CD4-positive, alpha-beta memory T cell (primary cell): ENCODE measurements at places on chromosomes 11 and 22. TPM values are rescaled to one million over a fixed set of nuclear protein-coding genes. Genes with fewer than 3 reads are reported as not detected.
A peak's percentile ranks its signal among the peaks of the same experiment; 100 is the strongest.

TNNT3 gene
- total RNA-seq, result 9.3 TPM

TSSK2 gene
- not detected for total RNA-seq

CRYBB2 gene
- not detected for total RNA-seq

FAM111B gene
- total RNA-seq, result 0.53 TPM

ARHGAP20 gene
- total RNA-seq, result 0.17 TPM

INS gene
- not detected for total RNA-seq

PLEKHB1 gene
- 63.2 TPM for total RNA-seq

VPREB1 gene
- not detected for total RNA-seq

IGSF22 gene
- 8.0 TPM for total RNA-seq

SCGB2A2 gene
- total RNA-seq, result not detected

AGBL2 gene
- total RNA-seq, result 7.8 TPM

CHORDC1 gene
- 70.2 TPM for total RNA-seq

DNA sequence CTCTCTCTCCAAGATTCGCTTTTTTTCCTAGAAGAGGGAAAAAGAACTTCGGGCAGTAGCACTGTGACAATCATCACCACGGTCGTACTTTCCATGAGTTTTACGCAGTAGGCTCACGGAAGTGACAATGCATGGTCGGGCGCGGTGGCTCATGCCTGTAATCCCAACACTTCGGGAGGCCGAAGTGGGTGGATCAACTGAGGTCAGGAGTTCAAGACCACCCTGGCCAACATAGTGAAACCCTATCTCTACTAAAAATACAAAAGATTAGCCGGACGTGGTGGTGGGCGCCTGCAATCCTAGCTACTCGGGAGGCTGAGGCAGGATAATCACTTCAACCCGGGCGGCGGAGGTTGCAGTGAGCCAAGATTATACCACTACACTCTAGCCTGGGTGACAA lies 23.4 kb downstream of the GRAP2 start:
- DNase-seq, result no peak
- no peaks in the 10 kb centered on the region for H3K36me3 ChIP-seq
- no peak overlapping the region for H3K4me3 ChIP-seq
- H3K27me3 ChIP-seq, result no peaks in the 10 kb centered on the region
- H3K27ac ChIP-seq, result peak overlapping the region; percentile 49

DNA sequence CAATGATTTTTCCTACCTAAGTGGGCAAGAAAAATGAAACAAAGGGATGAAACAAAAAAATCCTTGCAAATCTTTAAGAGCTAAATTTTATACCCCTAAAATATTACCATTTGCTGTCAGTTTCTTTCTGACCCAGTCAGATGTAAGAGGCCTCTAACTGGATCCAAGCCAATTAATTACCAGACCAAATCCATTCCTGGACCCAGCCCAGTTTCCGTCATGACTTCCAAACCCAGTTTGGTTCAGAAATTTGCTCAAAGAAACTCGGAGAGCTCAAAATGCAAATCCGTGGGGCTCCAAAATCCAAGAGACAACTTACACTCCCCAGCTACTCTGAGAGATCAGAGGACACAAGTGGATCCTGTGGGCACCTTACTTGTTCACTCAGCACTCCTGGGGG lies 46.8 kb downstream of the TRIM44 start:
- H3K36me3 ChIP-seq, result no peaks in the 10 kb centered on the region
- no peak for DNase-seq
- H3K27ac ChIP-seq, result no peak overlapping the region
- no peaks in the 10 kb centered on the region for H3K4me1 ChIP-seq

DNA sequence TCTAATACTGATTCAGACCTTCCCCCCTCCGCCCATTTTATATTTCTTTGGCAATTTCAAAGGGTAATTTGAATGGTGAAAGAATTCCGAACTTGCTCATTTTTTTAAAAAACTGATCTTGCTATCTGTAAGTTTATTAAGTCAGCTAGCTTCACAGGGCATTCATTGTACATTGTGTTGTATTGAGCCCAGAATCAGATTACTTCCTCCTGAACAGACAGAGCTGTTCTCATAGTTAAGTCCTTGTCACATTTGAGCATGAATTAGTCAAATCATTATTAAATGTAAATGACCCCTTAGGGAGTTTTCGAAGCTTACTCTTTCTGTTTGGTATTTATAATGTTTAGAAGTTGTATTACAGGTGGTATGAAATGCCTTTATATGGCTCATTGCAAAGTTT lies 34.4 kb downstream of the CYP2R1 start:
- H3K4me3 ChIP-seq, result no peak overlapping the region
- H3K27ac ChIP-seq, result no peak overlapping the region
- peaks cover 4% of the 10 kb centered on the region for H3K36me3 ChIP-seq
- H3K4me1 ChIP-seq, result no peaks in the 10 kb centered on the region

DNA sequence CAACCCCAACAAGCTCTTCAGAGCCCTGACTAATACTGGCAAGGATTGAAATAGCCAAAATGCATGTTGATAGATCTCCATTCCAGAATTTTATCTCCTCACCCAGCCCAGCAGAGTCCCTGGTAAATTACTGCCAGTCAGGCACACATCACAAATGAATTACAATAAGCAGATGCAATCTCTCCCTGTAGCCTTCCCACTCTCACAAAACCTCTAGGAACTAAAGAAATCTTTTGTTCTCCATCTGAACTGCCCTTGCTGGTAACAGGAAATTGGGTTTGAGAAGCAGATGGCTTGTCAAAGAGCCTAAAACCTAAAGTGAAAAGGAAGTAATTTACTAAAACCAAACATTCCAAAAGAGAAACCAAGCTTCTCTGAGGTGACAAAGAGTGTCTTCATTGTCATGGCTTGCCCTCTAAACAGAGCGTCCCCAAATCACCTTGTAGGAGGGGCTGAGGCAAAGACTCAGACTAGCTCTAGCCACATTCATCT lies 59.5 kb downstream of the FAM168A start:
- H3K4me3 ChIP-seq, result no peak overlapping the region
- DNase-seq, result peak; percentile 0
- H3K4me1 ChIP-seq, result peaks cover 15% of the 10 kb centered on the region
- no peak overlapping the region for H3K27ac ChIP-seq
- H3K36me3 ChIP-seq, result no peaks in the 10 kb centered on the region

GRCh38 chr11:75498556-75499255 lies 27.0 kb downstream of the GDPD5 start:
- no peak overlapping the region for H3K4me3 ChIP-seq
- DNase-seq, result no peak
- no peaks in the 10 kb centered on the region for H3K36me3 ChIP-seq
- peaks cover 26% of the 10 kb centered on the region for H3K4me1 ChIP-seq
- H3K27ac ChIP-seq, result no peak overlapping the region

DNA sequence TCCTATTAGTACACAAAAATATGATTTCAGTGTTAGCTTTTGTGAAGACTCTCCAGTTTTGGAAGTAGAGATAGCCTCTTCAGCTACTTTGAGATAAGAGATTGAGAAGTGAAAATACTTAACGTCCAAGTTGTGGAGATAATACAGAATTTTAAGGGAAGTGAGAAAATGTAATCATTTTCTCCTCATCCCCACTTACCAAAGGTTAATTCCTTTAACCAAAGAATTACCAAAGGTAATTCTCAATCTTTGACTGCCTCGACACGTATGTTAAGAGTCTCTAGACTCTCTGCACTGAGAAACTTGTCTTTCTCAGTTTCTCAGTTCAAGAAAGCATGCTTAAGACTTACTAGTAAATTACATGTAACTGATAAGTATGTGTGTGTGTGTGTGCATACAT lies 15.3 kb downstream of the C11orf54 start:
- no peaks in the 10 kb centered on the region for H3K27me3 ChIP-seq
- no peaks in the 10 kb centered on the region for H3K4me1 ChIP-seq
- H3K36me3 ChIP-seq, result peaks cover 30% of the 10 kb centered on the region
- no peak overlapping the region for H3K4me3 ChIP-seq
- no peak for DNase-seq

GRCh38 chr11:89463266-89463780 lies 27.9 kb downstream of the NOX4 start:
- no peaks in the 10 kb centered on the region for H3K4me1 ChIP-seq
- no peak for DNase-seq
- H3K4me3 ChIP-seq, result no peak overlapping the region

DNA sequence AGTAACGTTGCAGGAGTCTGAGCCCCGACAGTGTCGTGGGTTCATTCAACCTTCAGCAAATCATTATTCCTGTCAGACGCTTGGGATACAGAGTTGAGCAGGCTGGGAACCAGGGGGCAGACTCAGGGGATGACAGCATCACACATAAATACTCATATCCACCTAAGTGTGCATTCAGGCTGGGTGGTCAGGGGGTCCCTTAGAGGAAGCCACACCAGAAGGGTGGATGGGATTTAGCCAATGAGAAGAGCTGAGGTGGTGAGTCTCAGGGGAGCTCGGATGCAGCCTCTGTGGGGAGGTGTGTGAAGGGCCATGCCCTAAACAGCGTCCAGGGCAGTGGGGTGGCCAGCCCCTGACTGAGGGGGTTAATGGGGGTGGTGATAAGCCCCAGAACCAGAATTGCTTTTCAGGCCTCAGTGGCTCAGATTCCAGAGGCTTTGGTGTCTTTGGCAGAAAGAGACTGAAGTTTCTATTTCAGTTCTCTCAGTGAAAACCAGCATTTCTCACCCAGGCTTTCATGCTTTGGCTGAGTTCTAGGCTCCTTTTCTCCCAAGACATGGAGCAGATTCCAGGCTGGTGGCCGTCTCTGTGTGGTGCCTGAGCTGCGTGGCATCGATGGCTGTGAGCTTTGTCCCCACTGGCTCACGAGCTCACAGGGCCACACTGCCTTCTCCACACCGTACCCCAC lies 83.9 kb upstream of the CLDN5 start:
- no peak overlapping the region for H3K27ac ChIP-seq
- H3K4me1 ChIP-seq, result peaks cover 34% of the 10 kb centered on the region
- no peak for DNase-seq
- H3K27me3 ChIP-seq, result no peaks in the 10 kb centered on the region

GRCh38 chr11:115845872-115846271 lies 341.7 kb upstream of the CADM1 start:
- no peak overlapping the region for H3K27ac ChIP-seq
- DNase-seq, result no peak
- H3K4me3 ChIP-seq, result no peak overlapping the region
- no peaks in the 10 kb centered on the region for H3K27me3 ChIP-seq
- H3K4me1 ChIP-seq, result no peaks in the 10 kb centered on the region
- no peaks in the 10 kb centered on the region for H3K36me3 ChIP-seq

DNA sequence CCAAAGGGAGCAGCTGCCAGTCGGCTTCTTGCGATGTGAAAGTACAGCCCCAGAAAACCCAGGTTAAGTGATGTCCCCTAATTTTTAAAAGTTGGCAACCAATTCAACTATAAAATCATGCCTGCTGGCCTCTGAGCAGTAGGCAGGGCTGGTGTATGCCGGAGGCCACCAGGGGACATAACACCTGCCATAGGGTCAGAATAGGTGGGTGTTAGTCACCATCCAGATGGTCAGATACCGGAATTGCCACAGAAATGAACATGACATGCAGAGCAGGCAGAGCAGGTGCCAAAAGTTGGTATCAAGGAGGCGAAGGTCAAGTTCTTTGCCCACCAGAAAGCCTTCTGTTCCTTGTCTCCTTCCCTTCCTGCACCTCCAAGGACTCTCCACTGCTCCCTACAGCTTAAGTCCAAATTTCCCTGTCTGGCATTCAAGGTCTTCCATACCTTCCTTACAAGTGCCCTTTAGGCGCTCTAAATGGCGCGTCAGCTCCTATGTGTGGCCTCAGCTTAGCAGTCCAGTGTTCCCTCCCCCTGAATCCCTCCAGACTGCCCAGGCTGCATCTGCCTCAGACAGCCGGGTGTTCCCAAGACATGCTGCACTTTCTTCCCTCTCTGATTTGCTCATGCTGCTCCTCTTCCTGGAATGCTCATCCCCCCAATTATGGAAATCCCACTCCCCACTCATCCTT lies 45.1 kb downstream of the PTPRJ start:
- no peaks in the 10 kb centered on the region for H3K36me3 ChIP-seq
- peaks cover 30% of the 10 kb centered on the region for H3K4me1 ChIP-seq
- H3K27me3 ChIP-seq, result no peaks in the 10 kb centered on the region
- no peak overlapping the region for H3K4me3 ChIP-seq
- no peak overlapping the region for H3K27ac ChIP-seq

- H3K27me3 ChIP-seq, result no peaks in the 10 kb centered on the region
- no peak overlapping the region for H3K27ac ChIP-seq
- peaks cover 16% of the 10 kb centered on the region for H3K36me3 ChIP-seq
- H3K4me1 ChIP-seq, result peaks cover 27% of the 10 kb centered on the region
These were observed 3.1 kb upstream of the TM7SF2 start for GRCh38 chr11:65108469-65109123.

- H3K4me1 ChIP-seq, result peaks cover 12% of the 10 kb centered on the region
- H3K36me3 ChIP-seq, result no peaks in the 10 kb centered on the region
- H3K4me3 ChIP-seq, result no peak overlapping the region
- no peak for DNase-seq
These were observed 52.3 kb upstream of the GAB2 start for GRCh38 chr11:78469896-78470295.

- no peaks in the 10 kb centered on the region for H3K4me1 ChIP-seq
- H3K27ac ChIP-seq, result no peak overlapping the region
- no peaks in the 10 kb centered on the region for H3K36me3 ChIP-seq
- H3K27me3 ChIP-seq, result no peaks in the 10 kb centered on the region
- DNase-seq, result no peak
- H3K4me3 ChIP-seq, result no peak overlapping the region
These were observed 73.6 kb upstream of the EIF3M start for GRCh38 chr11:32510039-32510438.

- peaks cover 4% of the 10 kb centered on the region for H3K36me3 ChIP-seq
- H3K27me3 ChIP-seq, result no peaks in the 10 kb centered on the region
- DNase-seq, result no peak
- H3K27ac ChIP-seq, result no peak overlapping the region
- H3K4me3 ChIP-seq, result no peak overlapping the region
These were observed 8.9 kb downstream of the UVRAG start for GRCh38 chr11:75823946-75824345.

- no peaks in the 10 kb centered on the region for H3K4me1 ChIP-seq
- no peaks in the 10 kb centered on the region for H3K27me3 ChIP-seq
- no peak overlapping the region for H3K4me3 ChIP-seq
- no peak for DNase-seq
These were observed 282.3 kb downstream of the ST3GAL4 start for GRCh38 chr11:126637795-126638175.

- no peak overlapping the region for H3K4me3 ChIP-seq
- H3K36me3 ChIP-seq, result no peaks in the 10 kb centered on the region
These were observed 74.3 kb downstream of the RTL6 start for GRCh38 chr22:44423556-44424358.

- H3K36me3 ChIP-seq, result no peaks in the 10 kb centered on the region
- peaks cover 24% of the 10 kb centered on the region for H3K4me1 ChIP-seq
- DNase-seq, result peak; percentile 64
- peak overlapping the region; percentile 14 for H3K27ac ChIP-seq
These were observed 316.0 kb downstream of the ETS1 start for GRCh38 chr11:128271401-128271800.

GRCh38 chr11:131305005-131305404 lies 65.4 kb upstream of the NTM start:
- DNase-seq, result no peak
- H3K4me3 ChIP-seq, result no peak overlapping the region
- no peaks in the 10 kb centered on the region for H3K4me1 ChIP-seq
- no peaks in the 10 kb centered on the region for H3K36me3 ChIP-seq
